ENCODE measurements at places on chromosomes 7 and 10.

DNA sequence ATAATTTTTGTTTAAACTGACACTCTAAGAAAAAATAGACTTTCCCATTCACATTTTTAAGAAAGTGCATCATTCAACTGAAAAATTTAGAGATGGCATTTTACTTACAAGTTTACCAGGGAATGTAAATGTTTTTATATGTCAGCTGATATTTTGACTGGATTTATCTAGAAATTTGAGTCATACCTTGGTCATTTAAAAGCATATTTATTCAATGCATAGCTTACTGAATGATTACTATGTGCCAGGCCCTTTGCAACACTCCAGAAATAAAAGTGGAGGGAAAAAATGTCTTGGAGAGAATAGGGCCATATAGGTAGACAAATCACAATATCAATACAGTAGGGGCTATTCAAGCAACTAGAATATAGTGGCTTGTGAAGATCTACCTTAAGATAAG is 98.4 kb upstream of the FAM3C start:
- no peak for DNase-seq

- DNase-seq = no peak
Measured at GRCh38 chr7:138948403-138948802, 32.8 kb downstream of the KIAA1549 start.

DNA sequence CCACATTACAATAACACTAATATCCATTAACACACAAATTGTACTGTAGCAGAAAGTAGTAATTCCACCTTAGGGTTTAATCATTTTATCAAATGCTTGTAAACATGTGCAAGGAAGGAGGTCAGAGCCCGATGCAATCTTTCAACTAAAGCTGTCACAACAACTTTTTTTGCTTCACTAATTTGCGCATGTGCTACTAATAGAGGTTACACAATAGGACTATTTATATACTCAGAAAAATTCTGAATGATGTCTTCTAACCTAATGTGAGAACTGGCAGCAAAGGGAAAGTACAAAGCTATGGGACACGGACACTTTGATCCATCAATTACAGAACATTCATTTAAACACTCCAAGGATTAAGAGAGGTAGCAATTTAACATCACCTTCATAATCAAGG is 244.4 kb downstream of the CHCHD3 start:
- DNase-seq = no peak

DNA sequence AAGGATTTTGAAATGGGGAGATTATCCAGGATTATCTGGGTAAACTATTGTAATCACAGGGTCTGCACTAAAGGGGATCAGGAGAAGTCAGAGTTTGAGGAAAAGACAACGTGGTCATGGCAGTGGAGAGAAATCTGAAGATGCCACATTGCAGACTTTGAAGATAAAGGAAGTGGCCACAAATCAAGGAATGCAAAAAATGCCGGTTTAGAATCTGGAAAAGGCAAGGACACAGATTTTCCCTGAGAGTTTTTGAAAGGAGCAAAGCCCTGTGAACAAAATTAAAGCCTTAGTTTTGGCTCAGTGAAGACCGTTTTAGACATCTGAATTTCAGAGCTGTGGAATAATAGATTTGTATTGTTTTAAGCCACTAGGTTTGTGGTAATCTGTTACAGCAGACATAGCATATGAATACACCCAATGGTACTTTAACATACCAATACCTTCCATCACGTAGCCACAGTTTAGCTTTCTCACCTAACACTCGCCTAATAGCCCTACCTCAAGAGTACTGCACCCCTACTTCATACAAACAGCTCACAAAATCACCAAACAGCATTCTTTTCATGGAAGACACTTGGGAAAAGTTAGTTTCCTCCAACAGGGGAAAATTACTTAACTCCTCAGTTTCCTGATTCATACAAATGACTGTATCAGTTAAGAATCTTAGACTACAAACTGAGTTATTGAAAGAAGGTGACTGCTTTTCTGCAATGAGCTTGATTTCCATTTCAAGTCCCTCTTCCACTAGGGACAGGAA is 446.5 kb downstream of the INHBA start:
- DNase-seq = no peak
